ENCODE measurements at places on chromosomes 2 and 18. TPM values are rescaled to one million over a fixed set of nuclear protein-coding genes. Genes with fewer than 3 reads are reported as not detected.

NEU2 gene
- polyA plus RNA-seq = not detected

OSR1 gene
- polyA plus RNA-seq = 23.7 TPM

- no peak for DNase-seq
Measured at GRCh38 chr2:3712424-3712823, 9.0 kb downstream of the DCDC2C start.

- DNase-seq = no peak
Measured at GRCh38 chr2:159051133-159051532, 82.7 kb downstream of the TANC1 start.

- no peak for DNase-seq
Measured at GRCh38 chr2:145728511-145728910, 1208.6 kb upstream of the ZEB2 start.

Data from muscle of back (tissue), 13 donors.